ENCODE measurements at places on chromosomes 12 and 14. TPM values are rescaled to one million over a fixed set of nuclear protein-coding genes. Genes with fewer than 3 reads are reported as not detected.

DNA sequence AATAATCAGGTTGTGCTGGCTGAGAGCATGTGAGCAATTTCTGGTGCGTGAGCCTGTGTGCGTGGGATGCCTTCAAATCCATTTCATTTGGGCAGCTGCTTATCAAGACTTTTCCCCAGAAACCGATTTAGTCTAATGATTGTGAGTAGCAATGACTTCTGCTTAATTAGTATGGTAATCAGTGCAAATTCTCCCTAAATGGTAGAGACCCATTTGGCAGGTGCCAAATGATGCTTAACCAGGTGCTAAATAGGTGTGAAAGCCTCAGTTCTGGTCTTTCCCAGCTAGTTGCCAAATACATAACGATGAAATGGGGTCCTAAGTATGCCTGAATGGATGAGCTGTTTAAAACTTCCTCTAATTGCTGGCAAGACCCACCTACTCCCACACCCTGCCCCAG, 248.4 kb upstream of the CCDC196 start:
- H3K27ac ChIP-seq, result no peak overlapping the region
- DNase-seq, result no peak
- H3K4me3 ChIP-seq, result no peak overlapping the region
- no peaks in the 10 kb centered on the region for H3K4me1 ChIP-seq
- no peaks in the 10 kb centered on the region for H3K36me3 ChIP-seq

NTN4 gene
- polyA plus RNA-seq, result 0.11 TPM

DNA sequence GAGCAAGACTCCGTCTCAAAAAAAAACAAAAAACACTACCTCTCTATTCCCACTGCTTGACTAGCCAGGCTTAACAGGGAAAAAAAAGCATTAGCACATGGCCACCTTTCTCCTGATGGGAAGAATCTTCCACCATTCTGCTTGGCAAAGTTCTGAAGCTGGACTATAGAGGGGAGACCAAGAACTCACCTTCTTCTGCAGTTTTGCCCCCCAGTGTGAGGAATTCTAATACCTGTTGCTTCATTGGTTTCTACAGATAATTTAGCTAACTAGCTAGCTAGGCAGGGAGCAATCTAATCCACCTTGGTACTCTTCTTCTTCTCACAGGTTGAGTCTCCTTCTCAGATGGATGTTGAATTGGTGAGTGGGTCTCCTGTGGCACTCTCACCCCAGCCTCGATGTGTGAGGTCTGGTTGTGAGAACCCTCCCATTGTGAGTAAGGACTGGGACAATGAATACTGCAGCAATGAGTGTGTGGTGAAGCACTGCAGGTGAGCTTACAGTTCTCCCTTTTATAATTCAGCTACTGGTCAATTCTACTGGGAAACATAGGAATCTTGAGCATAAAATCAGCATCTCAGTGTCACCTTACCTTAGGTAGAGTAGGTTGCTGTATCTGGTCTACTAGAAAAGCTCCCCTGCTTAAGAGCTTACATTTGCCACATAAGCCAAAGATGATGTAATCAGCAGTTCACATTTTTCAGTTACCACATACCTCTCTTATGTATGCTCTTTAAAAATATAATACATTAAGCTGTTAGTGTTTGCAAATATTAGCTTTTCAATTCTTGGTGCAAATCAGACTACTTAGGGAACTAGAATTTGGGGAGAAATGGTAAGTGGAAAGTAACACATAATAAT, 16.0 kb downstream of the METTL3 start:
- DNase-seq, result no peak
- H3K36me3 ChIP-seq, result peaks cover 78% of the 10 kb centered on the region
- peak overlapping the region; percentile 23 for H3K27ac ChIP-seq

DNA sequence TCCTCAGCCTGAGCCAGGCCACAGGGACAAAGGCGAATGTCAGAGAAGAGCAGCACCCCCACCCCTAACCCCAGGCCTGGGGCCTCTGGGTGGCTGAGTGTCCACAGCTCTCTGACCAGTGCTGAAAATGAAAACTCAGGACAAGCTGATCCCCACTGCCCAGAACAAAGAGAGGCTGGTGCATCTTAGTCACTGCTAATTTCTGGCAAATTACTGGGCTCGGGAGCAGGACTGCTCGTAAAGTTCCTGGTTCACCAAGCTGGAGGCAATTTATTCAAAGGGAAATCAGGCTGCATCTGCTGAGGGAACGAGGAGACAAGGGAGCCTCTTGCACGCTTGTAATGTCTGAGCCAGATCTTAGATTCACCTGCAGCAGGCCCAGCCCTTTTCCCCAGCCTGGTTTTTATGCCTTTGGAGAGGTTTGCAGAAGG, 43.2 kb downstream of the CALM1 start:
- H3K4me1 ChIP-seq, result no peaks in the 10 kb centered on the region
- no peaks in the 10 kb centered on the region for H3K36me3 ChIP-seq

TUNAR gene
- 0.03 TPM for polyA plus RNA-seq

DNA sequence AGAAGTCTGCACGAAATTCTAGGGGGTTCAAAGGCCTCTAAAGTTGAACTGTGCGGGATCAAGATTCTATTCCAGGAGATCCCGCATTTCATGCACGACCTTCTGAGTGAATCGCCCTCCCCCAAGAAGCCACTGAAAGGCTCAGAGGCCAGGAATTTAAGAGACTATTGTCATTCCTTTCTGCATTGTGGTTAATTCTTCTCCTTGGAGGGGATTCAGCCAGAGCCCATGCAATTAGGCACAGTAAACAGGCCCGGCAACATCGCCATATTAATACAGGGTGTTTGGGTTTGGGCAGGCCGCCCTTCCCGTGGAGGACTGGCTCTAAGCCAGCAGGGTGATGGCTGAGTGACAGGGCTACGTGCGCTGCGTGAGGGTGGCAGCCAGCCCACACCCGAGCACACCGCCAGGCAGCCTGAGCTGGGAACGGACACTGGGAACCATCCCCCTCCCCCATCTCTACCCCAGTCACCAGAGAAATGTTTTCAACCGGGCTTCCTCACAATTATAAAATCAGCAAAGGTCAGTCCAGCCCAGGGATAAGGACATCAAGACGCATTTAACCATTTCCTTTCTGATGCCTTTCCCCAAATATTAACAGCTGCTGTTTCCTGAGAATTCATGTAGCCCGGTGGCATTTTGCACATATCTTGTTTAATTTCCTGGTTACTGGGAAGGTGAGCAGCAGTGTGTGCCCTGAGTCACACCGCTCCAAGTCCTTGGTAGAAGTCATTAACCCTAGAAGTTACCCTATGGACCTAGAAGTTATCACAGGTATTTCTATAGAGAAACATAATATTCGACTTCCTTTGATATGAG, 12.5 kb downstream of the EGLN3 start:
- H3K4me3 ChIP-seq, result no peak overlapping the region
- no peak overlapping the region for H3K27ac ChIP-seq
- peaks cover 21% of the 10 kb centered on the region for H3K4me1 ChIP-seq
- H3K36me3 ChIP-seq, result no peaks in the 10 kb centered on the region
- DNase-seq, result peak; percentile 84
- no peaks in the 10 kb centered on the region for H3K27me3 ChIP-seq

PTPRB gene
- polyA plus RNA-seq, result 1.1 TPM

DNA sequence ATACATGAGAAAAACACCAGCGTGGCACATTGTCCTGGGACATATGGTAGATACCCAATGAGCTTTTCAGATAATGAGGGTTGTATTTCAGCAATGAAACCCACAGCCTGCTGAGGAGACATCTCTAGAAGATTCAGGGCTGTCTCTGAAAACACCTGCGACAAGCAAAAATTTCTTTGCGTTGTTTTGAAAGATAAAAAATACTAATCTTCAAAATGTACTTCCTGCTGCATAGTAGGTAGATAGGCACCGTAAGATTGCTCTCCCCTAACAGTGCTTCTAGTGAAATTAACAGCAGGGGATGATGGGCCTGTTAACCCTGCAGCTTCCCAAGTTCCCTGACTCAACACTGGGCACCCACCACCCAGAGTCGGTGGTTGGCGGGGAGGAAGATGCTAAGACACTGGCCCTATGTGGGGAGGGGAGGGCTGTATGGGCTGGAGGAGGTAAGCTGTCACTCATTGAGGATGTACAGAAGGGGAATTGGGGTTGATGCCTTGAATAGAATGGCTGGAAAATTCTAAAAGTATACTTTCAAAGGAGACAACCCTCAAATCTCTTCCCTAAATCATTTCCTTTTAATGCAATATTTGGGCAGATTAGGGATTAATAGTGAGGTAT, 20.0 kb downstream of the ZFP36L1 start:
- DNase-seq, result no peak
- no peak overlapping the region for H3K4me3 ChIP-seq
- H3K27ac ChIP-seq, result no peak overlapping the region
- H3K36me3 ChIP-seq, result no peaks in the 10 kb centered on the region
- H3K27me3 ChIP-seq, result no peaks in the 10 kb centered on the region

DNA sequence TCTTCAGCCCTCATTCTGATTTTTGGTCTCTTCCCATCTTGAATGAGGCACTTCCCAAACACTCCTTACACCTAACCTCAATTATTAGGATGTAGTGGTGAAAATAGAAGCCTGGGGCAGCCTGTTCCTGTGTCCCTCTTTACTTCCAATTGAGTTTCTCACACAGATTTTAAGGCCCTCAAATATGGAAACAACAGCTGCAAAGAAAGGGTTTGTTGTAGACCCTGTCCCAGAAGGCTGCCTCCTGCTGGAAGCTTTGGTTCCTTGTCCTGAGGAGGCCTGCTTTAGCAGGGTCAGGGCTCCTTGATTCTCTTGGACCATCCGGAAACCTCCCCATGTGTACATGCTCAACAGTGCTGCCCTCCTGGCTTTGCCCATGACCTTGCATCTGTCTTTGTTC, 101.3 kb downstream of the TGFB3 start:
- H3K4me3 ChIP-seq, result no peak overlapping the region
- H3K27me3 ChIP-seq, result no peaks in the 10 kb centered on the region
- no peak for DNase-seq
- H3K36me3 ChIP-seq, result peaks cover 8% of the 10 kb centered on the region
- H3K27ac ChIP-seq, result no peak overlapping the region

DPY19L2 gene
- polyA plus RNA-seq, result 4.8 TPM

GRCh38 chr14:38618514-38618913, 362.6 kb upstream of the CLEC14A start:
- H3K27me3 ChIP-seq, result no peaks in the 10 kb centered on the region
- H3K36me3 ChIP-seq, result no peaks in the 10 kb centered on the region
- no peak overlapping the region for H3K27ac ChIP-seq
- no peak overlapping the region for H3K4me3 ChIP-seq

CYP46A1 gene
- 0.30 TPM for polyA plus RNA-seq

DNA sequence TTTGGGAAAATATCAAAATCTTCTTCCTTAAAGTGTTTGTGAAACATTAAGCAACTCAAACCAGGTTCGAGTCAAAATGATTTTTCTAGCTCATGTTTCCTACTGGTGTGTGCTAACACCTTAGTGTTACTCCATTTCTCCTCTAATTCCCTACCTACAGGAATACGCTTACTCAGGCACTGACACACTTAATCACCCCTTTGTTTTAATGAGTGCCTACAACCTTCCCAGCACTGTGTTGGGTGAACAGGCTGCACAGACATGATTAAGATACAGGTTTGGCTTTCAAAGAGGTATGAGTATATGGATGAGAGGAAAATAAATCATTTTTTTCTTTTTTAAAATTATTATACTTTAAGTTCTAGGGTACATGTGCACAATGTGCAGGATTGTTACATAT, 15.6 kb upstream of the PZP start:
- H3K27ac ChIP-seq, result no peak overlapping the region
- no peak for DNase-seq
- no peak overlapping the region for H3K4me3 ChIP-seq
- H3K4me1 ChIP-seq, result no peaks in the 10 kb centered on the region

KRT83 gene
- not detected for polyA plus RNA-seq

DNA sequence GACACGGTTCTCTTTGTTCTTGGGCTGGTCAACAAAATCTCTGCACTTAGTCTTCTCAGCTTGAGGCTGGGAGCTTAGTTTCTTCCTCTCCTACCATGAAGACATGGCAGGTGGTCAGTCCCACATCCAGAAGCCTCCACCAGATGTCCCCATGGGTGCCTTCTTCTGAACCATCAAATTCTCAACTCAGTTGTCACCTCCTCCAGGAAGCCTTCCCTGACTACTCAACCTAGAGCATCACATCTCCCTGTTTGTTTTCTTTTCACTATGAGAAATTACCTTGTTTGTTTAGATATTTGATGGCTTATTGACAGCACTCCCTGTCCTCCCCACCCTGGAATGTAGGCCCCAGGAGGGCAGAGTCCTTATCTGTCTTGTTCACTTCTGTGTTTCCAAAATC, 84.4 kb downstream of the TBX5 start:
- H3K36me3 ChIP-seq, result no peaks in the 10 kb centered on the region
- DNase-seq, result no peak
- no peak overlapping the region for H3K4me3 ChIP-seq

- H3K27me3 ChIP-seq, result no peaks in the 10 kb centered on the region
- no peak overlapping the region for H3K4me3 ChIP-seq
- H3K27ac ChIP-seq, result peak overlapping the region; percentile 79
- H3K4me1 ChIP-seq, result peaks cover 10% of the 10 kb centered on the region
- DNase-seq, result no peak
Observed at GRCh38 chr12:77058740-77059139, 6.6 kb downstream of the E2F7 start.

PPFIBP1 gene
- 55.0 TPM for polyA plus RNA-seq

- H3K36me3 ChIP-seq, result peaks cover 21% of the 10 kb centered on the region
- DNase-seq, result no peak
- H3K4me1 ChIP-seq, result no peaks in the 10 kb centered on the region
- H3K27ac ChIP-seq, result no peak overlapping the region
Observed at GRCh38 chr14:64422756-64423155, 34.6 kb downstream of the MTHFD1 start.

DNA sequence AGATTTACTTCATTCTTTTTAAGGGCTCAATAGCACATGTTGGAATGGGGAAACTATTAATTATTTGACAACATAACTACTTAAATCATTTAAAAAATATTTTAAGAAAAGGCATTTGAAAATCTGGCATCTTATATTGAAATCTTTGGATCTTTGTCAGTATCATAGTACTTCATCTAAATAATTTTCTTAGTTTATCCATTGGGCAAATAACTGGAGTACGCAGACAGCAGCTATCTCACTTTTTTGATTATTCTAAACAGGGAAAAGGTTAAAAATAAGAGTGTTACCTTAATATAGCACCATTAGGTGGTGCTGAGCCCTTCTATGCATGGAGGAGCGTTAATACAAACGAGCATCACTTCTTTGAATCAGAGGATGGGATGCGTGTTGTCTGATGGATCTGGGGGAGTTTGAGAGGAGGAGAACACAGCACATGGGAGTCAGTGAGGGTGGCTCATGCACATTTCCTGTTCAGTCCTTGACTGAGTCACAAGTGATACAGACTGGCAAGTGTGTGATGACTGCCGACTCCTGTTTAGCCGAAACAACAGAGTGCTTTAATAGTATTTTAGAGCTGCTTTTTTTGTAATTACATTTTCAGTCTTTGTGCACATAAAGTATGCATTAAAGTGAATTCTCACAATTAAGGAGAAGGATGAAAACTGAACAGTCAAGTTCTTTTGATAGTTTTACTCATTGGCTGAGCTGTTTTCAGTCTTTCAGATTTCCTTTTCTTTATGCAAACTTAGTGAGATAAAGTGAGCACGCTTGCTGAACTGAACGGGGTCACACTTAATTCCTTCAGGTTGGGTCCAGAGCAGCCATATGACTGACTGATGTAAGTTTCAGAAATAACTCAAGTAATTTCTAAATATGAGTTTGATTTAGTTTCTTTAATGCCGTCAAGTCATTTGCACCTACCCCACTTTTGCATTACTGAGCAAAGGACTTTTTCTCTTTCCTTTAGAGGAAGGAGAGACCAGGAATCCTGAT, 92.7 kb downstream of the DIP2B start:
- H3K36me3 ChIP-seq, result no peaks in the 10 kb centered on the region
- no peaks in the 10 kb centered on the region for H3K27me3 ChIP-seq
- H3K27ac ChIP-seq, result no peak overlapping the region
- no peaks in the 10 kb centered on the region for H3K4me1 ChIP-seq

HELB gene
- polyA plus RNA-seq, result 0.38 TPM

- peak overlapping the region; percentile 19 for H3K27ac ChIP-seq
- H3K27me3 ChIP-seq, result no peaks in the 10 kb centered on the region
- DNase-seq, result no peak
- no peak overlapping the region for H3K4me3 ChIP-seq
- H3K4me1 ChIP-seq, result no peaks in the 10 kb centered on the region
Observed at GRCh38 chr12:110117956-110118685, 6.0 kb upstream of the IFT81 start.

Data from SK-N-SH (cell line).